ENCODE measurements at places on chromosomes 11 and 22. TPM values are rescaled to one million over a fixed set of nuclear protein-coding genes. Genes with fewer than 3 reads are reported as not detected.

GRCh38 chr11:14042686-14043465 is 80.4 kb downstream of the SPON1 start:
- DNase-seq: no peak

Gene ACRV1
- total RNA-seq: not detected

DNA sequence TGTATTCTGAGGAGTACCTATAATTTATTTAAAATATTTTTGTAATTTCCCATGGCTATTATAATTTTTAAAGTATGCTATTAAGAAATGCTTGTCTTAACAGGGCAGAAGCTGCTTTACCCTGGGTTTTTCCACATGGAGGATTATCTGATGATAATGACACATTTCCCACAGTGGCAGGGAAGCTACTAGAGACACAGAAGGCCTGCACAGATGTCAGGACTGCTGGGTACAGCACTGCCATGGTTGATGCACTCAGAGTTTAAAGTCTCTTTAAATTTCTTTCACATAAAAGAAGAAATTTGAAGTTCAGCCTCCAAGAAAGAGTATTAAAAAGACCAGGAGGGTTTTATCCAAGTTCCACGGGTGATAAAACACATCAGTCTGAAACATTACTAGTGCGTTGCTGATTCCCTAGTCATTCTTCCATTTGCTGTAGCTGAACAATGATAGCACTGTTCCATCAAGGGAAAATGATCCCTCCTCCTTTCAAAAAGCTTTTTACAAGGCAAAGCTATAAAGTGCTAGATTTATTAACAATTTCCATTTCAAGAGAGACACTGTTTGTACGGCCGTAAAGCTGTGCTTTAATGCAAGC is 363.0 kb downstream of the CNTN5 start:
- DNase-seq: no peak

Gene DRICH1
- 0.18 TPM for total RNA-seq

DNA sequence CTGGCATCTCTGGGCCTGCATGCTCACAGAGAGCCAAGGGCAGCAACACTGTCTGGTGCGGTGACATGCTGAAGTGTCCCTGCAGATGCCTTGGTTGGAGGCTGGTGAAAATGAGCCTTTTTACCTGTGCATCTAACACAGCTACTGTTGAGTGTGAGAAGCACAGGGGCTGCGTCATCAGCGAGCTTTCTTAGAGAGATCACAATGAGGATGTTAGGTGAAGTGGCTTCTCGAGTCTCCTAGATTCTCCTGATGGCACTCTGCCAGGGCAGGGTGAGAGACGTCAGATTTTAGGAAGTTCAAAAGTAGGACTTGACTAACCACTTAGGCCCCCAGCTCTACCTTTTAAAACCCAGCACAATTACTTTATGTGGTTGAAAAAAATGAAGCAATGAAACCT is 3.6 kb upstream of the SLC15A3 start:
- DNase-seq: no peak

DNA sequence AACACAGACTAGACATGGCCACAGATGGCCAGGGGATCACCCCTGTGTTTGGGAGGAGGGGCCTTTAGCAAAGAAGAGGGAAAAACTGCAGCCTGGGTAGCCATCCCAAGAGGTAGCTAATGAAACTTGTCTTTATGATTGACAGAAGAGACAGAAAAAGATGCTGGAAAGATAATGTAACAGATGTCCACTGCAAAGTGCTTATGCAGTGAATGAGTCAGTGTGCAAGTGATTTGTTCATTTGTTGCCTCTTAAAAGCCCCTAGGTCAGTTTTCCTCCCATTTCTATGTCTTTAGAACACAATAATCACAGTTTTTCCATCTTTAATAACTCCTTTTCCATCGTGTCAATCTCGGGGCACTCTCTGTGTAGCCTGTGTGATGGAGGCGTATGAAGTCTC is 57.2 kb downstream of the INSC start:
- DNase-seq: no peak

GRCh38 chr22:22692707-22693530 is 48.5 kb downstream of the GGTLC2 start:
- DNase-seq: peak; percentile 80

Gene IFITM10
- 15.7 TPM for total RNA-seq

GRCh38 chr11:62882788-62883501 is 2.2 kb downstream of the SLC3A2 start:
- DNase-seq: no peak

Gene PANX3
- not detected for total RNA-seq

- no peak for DNase-seq
These were observed 1.7 kb downstream of the EP300 start for GRCh38 chr22:41094041-41094593.

DNA sequence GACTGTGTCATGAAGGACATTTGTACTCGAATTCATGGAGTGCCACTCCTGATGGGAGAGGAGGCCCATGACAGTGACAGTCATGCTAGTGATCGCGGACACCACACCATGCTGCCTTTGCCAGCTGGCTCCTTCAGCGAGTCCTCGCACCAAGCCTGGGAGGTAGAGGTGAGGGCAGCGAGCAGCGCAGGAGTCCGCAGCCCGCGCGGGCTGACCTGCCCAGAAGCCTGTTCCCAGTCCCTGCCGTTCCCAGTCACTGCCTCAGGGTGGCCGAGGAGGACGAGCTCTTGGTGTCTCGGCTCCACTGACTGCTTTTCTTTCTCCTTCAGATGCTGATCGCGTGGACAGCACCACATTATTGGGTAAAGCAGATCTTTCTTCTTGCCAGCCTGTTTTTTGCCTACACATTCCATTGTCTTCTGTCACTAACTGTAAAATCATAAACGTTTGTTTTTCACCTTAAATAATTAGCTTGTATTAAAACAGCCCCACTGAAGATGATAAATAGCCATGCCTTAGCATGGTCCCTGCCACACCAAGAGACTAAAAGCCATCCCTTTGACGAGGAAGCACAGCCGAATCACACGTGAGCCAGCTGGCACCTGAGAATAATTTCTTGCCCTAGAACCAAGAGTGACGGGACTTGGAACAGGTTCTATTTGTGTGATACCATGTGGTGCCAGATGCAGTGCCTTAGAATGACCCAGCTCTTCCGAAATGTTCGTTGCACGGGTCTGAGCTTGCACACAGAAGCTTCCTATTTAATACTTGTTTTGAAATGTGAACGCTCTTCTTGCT is 25.5 kb downstream of the FAM118A start:
- peak; percentile 97 for DNase-seq

Gene ACR
- 0.83 TPM for total RNA-seq

GRCh38 chr22:49006207-49007012 is 821.3 kb downstream of the BRD1 start:
- DNase-seq: peak; percentile 16

Gene NAALAD2
- total RNA-seq: 0.25 TPM

DNA sequence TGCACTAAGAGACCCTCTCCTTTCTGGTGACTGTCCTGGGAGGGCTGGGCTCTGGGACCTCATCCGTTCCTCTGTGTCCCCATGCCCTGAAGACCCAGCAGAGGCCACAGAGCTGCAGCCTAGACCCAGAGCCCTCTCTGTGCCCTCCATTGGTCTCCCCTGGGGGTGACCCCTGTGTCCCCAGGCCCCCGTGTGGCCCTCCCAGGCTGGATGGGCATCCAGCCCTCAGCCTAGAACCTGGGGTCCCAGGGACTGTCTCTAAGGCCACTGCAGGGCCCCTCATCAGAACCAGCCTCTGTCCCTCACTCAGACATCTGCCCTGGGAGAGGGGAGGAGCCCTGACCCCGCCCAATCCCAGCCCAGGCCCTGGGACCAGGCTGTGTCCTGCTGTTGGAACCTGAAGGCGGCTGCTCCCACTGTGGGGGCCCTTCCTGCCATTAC is 5.7 kb downstream of the IGLL1 start:
- DNase-seq: no peak

DNA sequence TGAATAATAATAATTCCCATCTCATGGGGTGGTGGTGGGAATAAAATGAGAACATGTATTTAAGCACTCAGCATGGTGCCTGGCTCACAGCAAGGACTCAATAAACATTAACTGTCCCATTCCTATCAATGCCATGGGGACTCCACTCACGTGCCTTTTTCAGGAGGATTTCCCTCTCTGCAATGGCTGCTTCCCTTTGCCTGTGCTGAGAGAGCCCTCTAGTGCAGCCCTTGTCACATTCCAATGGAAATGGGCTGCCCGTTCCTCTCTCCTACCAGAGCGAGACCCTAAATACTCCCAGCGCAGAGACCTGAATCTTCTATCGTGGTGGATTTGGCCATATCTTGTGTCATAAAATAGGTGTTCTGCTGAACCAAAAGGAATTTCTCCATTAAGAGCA is 621.5 kb upstream of the B3GAT1 start:
- DNase-seq: no peak

GRCh38 chr11:64005691-64006090 is 19.5 kb downstream of the OTUB1 start:
- DNase-seq: no peak

GRCh38 chr11:66568124-66568916 is at the start of gene CTSF:
Gene CTSF, minus strand, starts transcription at chr11:66568606. Its CDS starts 120 bp downstream, at chr11:66568486.
- peak; percentile 92 for DNase-seq

Gene OR5T1
- not detected for total RNA-seq

Gene SLC22A8
- total RNA-seq: not detected

DNA sequence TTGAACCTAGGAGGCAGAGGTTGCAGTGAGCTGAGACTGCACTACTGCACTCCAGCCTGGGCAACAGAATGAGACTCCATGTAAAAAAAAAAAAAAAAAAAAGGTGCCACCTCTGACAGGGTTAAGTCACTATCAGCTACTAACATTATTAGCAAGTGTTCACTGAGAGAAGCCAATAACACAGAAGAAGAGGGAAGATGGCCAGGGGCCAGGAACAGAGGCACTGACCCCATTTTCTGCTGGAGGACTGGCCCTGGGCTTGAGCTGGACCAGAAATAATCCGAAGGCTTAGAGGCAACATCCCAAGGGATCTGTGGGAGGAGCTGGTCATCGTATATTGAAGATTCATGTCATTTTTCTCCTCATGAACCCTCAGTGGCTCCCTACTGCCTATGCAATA is 5.0 kb downstream of the SLC5A1 start:
- no peak for DNase-seq

DNA sequence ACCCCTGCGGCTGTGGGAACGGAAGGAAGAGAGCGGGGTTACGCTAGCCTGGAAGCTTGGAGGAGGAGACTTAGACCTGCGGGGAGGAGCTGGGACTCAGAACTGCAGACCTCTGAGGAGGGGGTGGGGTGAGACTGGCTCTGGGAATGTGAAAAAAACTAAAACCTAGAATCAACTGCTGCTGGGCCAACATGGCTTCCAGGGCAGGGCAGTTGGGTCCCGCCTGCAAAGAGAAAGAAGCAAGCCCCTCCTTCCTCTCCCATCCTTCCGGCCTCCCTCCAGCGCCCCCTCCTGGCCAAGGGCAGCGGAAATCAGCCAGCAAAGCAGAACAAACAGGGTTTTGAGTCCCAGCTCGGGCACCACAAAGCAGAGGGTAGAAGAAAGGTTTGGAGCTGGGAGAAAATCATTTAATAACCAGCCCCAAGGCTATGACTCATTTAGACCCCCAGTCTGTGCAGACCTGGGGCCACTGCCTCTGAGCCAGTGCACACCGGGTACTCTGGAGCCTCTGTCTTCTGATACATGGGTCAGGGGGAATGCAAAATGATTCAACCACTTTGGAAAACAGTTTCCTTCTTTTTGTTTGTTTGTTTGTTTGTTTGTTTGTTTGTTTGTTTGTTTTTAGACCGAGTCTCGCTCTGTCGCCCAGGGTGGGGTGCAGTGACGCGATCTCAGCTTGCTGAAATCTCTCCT is 7.3 kb upstream of the NCF4 start:
- DNase-seq: peak; percentile 61

Gene RPS25
- total RNA-seq: 307 TPM

DNA sequence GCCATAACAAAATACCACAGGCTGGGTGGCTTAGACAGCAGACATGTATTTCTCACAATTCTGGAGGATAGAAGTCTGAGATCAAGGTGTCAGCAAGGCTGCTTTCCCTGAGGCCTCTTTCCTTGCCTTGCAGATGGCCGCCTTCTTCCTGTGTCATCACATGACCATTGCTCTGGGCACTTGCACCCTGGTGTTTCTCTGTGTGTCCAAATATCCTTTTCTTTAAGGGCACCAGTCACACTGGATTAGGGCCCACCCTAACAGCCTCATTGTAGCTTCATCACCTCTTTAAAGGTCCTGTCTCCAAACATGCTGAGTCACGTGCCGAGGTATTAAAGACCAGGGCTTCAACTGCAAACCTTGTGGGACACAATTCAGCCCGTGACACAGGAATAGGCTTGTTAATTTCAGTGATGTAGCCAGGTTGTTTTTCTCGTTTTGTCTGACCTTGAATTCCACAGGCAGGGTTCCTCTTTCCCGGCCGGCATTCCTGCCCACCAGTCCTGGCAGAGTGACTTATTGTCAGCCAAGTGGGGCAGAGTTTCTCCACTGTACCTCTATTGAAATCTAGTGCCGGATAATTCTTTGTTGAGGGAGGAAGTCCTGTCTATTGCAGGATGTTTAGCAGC is 100.1 kb downstream of the KCNQ1OT1 start:
- no peak for DNase-seq

DNA sequence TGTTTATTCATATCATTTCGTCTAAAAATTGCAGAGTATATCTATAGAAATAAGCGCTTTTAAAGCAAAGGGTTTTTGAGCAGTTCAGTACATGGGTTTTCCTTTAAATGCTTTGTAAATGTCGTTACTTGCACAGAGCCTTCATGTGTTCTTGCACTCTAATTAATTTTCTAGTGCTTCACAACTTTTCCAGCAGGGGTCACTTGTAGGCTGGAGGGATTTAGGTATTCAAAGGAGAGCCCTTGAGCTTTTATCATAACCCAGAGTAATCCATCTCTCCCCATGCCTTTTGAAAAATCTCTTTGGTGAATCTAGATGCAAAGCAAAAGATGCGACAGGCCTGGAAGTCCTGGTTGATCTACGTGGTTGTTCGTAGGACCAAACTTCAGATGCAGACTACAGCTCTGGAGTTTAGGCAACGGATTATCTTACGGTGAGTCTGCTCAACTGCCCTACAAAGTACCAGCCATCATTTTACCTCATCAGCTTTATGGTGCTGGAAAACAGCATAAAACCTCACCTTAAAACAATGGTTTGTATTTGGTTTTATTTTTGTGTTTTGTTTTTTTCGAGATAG is 60.4 kb downstream of the SFI1 start:
- no peak for DNase-seq

GRCh38 chr11:86800076-86800959 is at the start of gene PRSS23:
Gene PRSS23, plus strand, starts transcription at chr11:86800542. Its CDS starts 7,102 bp downstream, at chr11:86807644.
- peak; percentile 58 for DNase-seq

Gene OR10A4
- not detected for total RNA-seq

DNA sequence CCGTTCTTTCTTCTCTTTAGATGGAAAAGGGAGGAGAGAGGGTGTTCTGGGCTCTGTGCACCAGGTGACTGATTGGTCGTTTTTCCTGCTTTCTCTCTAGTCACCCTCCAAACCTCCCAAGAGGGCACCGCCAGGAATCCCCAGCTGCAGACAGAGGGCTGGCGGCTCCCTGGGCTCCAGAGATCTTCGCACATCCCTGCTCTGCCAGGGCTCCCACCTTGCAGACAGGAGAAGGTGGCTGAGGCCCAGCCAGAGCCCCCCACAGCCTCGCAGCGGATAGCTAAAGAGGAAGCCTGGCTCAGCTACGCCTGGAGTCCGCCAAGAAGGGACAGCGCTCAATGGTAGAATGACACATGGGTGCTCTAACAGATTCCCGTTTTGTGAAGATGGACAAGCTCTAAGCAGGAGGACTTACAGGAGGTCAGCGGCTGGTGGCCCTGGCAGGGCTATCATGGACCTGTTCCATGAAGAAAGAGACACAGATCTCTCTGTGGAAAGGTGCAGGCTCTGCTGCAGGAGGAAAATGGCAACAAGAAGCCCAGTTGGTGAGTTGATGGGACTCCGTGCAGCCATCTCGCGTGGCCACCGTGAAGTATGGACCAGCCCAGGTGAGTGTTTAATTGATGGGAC is 976.9 kb downstream of the BRD1 start:
- no peak for DNase-seq

Measured in left lobe of liver (tissue), 2 donors.